ENCODE measurements at places on chromosomes 7 and 10. TPM values are rescaled to one million over a fixed set of nuclear protein-coding genes. Genes with fewer than 3 reads are reported as not detected.

GRCh38 chr7:18305866-18306265 is 189.7 kb upstream of the HDAC9 start:
- DNase-seq: no peak

Gene KCNMA1
- 50.7 TPM for total RNA-seq

Gene FKBP6
- not detected for total RNA-seq

Gene JMJD1C
- total RNA-seq: 71.6 TPM

Gene ATRNL1
- total RNA-seq: 11.4 TPM

Gene AKR1C3
- total RNA-seq: 120 TPM

Gene PDSS1
- total RNA-seq: 27.5 TPM

- DNase-seq: no peak
Observed at GRCh38 chr10:104906112-104906511, 265.0 kb downstream of the SORCS3 start.

GRCh38 chr7:131249003-131249402 is 78.7 kb upstream of the MKLN1 start:
- peak; percentile 92 for DNase-seq

DNA sequence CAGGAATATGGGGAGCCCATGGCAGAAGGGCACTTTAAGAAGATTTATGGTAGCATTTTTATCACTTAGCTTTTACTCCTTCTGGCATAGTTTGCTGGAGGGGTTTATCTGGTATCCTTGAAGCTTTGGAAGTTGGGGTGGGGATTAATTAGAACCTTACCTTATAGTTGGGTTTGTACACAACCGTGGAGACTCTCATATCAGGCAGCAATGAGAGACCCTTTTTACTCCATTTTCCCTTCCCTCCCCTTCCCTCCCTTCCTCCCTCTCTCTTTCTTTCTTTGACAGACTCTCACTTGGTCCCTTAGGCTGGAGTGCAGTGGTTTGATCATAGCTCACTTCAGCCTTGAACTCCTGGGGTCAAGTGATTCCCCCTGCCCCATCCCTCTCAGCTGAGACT is 465.8 kb upstream of the PODXL start:
- no peak for DNase-seq

GRCh38 chr7:108299251-108299973 is 156.8 kb downstream of the NRCAM start:
- peak; percentile 93 for DNase-seq

GRCh38 chr7:1992554-1992953 is 240.2 kb downstream of the MAD1L1 start:
- no peak for DNase-seq

DNA sequence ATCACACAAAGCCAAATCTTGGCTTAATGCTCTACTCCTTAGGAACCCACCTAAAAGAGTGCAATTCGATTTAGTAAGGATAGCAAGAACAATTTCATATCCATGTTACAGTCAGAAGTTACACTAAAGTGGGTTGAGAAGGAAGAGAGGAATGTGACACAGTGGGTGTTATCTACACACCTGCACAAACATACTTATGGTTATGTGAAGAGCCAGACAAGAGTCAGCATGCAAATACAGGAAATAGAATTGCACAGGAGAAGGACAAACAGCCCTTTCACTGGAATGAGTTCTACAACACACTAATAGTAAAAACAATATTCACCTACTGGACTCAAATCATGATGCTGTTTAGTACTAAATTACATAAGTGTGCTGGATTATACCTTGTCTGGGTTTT is 262.8 kb downstream of the DGKB start:
- DNase-seq: no peak

GRCh38 chr7:148515237-148515636 is 75.3 kb upstream of the C7orf33 start:
- peak; percentile 32 for DNase-seq

DNA sequence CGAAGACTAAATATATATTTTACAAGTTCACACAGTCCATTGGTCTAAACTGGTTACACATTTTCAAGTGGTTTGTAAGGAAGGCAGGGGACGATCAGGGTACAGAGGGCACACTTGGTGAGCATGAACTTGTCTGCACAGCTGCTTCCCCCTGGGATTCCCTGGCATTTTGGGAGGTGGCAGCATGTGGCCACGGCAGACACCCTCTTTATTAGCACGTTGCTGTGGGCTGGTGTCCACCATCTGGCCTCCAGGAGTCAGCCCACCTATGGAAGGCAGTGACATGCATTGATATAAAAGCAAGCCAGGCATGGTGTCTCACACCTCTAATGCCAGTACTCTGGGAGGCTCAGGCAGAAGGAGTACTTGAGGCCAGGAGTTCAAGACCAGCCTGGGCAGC is 350.2 kb downstream of the TYW1 start:
- no peak for DNase-seq

Gene EGFR
- total RNA-seq: 79.3 TPM

DNA sequence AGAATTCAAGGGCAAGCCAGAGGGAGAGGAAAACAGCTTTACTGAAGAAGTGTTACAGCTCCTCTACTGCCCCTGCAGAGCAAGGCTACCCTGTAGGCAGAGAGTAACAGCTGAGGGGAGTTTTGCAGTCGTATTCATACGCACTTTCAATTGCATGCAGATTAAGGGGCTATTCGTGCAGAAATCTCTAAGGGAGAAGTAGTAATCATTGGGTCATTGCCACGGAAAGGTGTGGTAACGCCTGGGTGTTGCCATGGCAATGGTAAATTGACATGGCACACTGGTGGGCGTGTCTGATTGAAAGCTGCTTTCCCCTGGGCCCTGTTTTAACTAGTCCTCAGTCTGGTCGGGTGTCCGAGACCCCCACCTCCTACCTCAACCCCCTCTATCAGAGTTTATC is 227.2 kb downstream of the NSUN6 start:
- no peak for DNase-seq

Gene PTTG1IP2
- not detected for total RNA-seq

Gene LZTS2
- total RNA-seq: 66.5 TPM

DNA sequence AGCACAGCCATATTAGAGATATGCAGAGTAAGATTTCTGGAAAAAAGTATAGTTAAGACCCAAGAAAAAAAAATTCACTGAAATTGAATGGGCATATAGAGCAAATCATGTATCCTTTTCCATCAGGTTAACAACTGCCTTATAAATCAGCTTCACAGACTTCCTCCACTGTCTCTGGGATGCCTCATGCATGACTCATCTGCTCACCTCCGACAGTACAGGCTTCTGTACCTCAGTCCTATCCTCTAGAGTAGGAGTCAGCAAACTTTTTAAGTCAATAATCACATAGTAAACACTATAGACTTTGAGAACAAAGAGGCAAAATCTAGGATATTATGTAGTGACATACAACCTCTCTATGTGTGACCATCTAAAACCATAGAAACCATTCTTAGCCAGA is 211.6 kb upstream of the SP8 start:
- peak; percentile 40 for DNase-seq

GRCh38 chr7:74183653-74184450 is 9.7 kb downstream of the EIF4H start:
- no peak for DNase-seq

Gene ZNF25
- 11.1 TPM for total RNA-seq

- DNase-seq: no peak
Observed at GRCh38 chr7:7738177-7738576, 19.8 kb upstream of the RPA3 start.

- DNase-seq: no peak
Observed at GRCh38 chr10:71549766-71550533, 153.2 kb downstream of the CDH23 start.

- no peak for DNase-seq
Observed at GRCh38 chr10:131211146-131211545, 100.4 kb downstream of the TCERG1L start.

GRCh38 chr10:133084491-133084890 is 3.2 kb upstream of the ADGRA1 start:
- DNase-seq: no peak

GRCh38 chr7:66315192-66315591 is 110.1 kb downstream of the TPST1 start:
- no peak for DNase-seq

DNA sequence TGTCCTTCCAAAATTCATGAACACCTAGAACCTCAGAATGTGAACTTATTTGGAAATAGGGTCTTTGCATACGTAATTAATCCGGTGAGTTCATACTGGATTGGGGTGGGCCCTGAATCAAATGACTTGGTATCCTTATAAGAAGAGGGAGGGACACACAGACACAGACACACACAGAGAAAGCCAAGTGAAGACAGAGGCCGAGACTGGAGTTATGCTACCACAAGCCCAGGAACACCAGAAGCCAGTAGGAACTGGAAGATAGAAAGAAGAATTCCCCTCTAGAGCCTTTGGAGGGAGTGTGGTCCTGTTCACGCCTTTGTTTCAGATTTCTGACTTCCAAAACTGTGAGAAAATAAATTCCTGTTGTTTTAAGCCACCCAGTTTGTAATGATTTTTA is 17.1 kb upstream of the PHF14 start:
- no peak for DNase-seq

DNA sequence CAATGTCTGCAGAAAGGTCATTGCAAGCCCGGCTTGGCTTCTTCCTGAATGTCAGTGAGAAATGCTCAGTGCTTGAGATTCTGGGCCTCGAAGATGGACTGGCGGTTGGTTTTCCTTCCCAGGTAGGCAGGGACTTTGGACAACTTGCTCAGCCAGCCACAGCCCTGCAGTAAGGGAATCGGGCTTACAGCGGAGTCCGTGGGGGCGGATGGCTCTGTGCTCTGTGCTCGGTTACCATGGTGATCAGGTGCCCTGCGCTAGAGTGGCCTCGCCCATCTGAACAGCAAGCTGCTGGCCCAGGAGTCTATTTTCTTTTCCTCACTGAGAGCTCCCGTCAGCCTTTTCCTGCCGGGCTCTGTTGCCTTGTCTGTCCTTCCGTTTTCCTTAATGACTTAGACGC is 77.8 kb upstream of the SH2B2 start:
- no peak for DNase-seq

Gene RARRES2
- 48.7 TPM for total RNA-seq

- DNase-seq: no peak
Observed at GRCh38 chr7:83791737-83792136, 142.8 kb upstream of the SEMA3E start.

Gene NUPR2
- total RNA-seq: not detected

Data from A172 (cell line).